ENCODE measurements at places on chromosomes 7 and 10.

GRCh38 chr10:126468876-126469643, 80.8 kb upstream of the ADAM12 start:
- DNase-seq: no peak

DNA sequence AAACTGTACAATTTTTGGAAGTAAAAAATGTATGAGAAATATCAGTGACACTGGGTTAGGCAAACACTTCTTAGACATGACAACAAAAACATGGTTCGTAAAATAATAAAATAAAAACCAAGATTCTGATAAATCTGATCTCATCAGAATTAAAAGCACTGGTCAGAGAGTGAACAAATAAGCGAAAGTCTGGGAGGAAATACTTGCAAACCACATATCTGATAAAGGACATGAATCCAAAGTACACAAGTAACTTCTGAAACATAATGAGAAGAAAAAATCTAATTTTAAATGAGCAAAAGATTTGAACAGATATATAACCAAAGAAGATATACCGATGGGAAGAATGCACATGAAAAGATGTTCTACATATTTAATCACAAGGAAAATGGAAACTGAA, 91.5 kb downstream of the RTKN2 start:
- DNase-seq: no peak

- DNase-seq: peak; percentile 38
Measured at GRCh38 chr7:93890464-93891068, at the start of gene TFPI2. TSS of gene TFPI2 (minus strand) at chr7:93890753. CDS start at chr7:93890678, 75 bp downstream.

- no peak for DNase-seq
Measured at GRCh38 chr10:128874331-128874730, 592.7 kb upstream of the MGMT start.

GRCh38 chr7:108149908-108150307, 19.7 kb upstream of the LAMB4 start:
- no peak for DNase-seq

- DNase-seq: no peak
Measured at GRCh38 chr7:116584721-116585120, 59.9 kb downstream of the CAV1 start.

DNA sequence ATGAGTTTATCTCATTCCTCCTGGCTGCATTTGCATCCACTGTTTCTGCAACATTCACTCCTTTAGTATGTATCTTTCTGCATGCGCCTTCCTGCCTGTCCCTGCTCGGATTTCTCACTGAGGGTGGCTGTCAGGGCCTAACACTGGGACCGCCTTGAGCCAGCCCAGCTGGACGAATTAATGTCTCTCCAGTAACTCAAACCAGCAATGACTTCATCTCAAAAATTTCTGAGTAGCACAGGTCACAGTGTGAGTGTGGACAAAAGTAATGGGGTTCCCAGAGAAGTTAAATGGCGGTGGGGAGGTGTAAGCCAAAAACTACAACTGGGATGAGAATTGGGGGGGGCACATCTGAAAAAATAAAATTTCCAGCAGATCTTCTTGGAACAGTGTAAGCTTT, 444.0 kb upstream of the MGMT start:
- peak; percentile 87 for DNase-seq

GRCh38 chr10:71513936-71514335, 117.2 kb downstream of the CDH23 start:
- DNase-seq: no peak

DNA sequence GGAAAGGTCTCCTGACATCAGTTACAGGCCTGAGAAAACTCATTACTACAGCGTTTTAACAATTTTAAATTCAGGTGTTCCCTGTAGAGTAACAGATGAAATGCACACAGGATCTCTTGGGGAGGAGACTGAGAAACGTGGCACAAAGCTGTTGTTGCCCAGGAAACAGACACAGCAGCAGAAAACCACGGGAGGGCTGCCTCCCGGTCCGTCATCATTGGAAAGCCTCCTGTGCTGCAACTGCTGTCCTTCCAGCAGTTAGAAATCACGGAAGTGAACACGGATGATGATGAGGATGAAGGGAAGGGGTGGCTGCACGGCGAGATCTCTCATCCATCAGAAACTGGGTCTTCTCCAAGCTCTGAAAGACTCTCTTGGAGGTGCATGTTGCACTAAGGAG, 94.6 kb upstream of the RNF32 start:
- no peak for DNase-seq

GRCh38 chr7:114630201-114630990, 215.8 kb downstream of the FOXP2 start:
- DNase-seq: no peak

- DNase-seq: no peak
Measured at GRCh38 chr10:60962946-60963345, 19.0 kb upstream of the RHOBTB1 start.

GRCh38 chr7:37853468-37853867, 5.1 kb downstream of the NME8 start:
- no peak for DNase-seq

GRCh38 chr10:34599026-34599795, 215.9 kb downstream of the PARD3 start:
- DNase-seq: no peak

- DNase-seq: peak; percentile 24
Measured at GRCh38 chr7:153522261-153522660, 529.9 kb upstream of the DPP6 start.

GRCh38 chr7:141181812-141182211, 107.9 kb downstream of the TMEM178B start:
- no peak for DNase-seq

- DNase-seq: no peak
Measured at GRCh38 chr10:113019096-113019495, 69.0 kb downstream of the TCF7L2 start.

DNA sequence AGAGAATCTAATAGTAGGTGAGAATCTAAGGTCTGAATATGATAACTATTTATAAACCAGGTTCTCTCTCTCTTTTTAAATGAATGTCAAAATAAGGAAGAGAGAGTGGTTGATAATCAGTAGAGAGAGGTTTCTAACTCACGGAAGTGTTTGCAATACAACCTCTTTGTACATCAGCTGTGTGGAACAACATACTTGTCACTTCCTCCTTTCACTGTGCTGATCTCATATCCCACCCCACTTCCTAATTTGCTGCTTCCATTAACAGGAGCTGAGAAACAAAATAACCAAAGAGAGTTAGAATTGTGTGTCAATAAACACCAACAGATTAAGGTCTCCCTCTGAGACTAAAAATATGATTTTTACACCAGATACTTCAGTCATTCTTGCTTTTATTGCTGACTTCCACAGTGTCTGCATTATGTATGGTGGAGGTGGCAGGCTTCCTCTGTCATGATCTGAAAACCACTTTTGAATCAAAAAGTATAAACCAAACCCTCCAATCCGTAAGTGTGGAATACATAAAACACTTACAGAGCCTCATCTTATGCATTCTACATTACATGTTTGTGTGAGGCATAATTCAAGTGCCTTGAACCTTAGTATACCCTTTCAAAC, 25.0 kb downstream of the CACUL1 start:
- DNase-seq: no peak

DNA sequence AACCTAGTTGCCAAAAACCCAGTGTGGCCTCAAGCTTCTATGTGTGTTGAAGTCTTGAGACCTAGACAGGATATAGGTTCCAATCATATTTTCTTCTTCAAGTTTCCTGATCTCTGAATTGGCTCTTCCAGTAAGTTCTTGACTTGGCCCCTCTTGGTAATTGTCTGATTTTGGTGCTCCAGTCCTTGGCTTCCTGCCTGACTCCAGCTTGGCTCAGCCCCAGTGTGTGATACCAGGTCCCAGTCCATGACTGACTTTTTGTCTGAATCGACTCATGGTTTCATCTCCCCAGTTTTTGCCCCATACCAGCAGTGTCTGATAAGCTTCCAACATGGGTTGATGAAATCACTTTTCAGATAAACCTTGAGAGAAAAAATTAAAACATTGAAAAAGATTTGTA, 72.3 kb downstream of the FAS start:
- DNase-seq: no peak

DNA sequence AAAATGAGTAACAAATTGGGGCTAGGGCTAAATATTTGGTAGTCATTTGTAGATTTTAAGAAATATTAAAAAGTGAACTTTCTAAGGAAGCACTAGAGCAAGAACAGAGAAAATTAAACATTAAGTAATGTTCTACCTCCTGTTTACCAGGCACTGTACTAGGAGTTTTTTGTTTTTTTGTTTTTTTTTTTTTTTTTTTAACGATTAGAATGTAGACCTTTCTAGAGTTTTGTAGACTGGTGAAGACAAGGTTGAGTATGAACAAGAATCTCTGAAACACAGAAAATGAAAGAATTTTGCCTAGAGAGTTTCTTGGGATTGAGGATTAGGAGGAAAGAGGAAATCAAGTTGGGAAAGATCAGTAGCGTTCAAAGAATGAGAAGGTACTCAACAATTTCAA, 73.6 kb downstream of the SLC37A3 start:
- no peak for DNase-seq

- DNase-seq: no peak
Measured at GRCh38 chr7:3156508-3156907, 112.8 kb upstream of the CARD11 start.

DNA sequence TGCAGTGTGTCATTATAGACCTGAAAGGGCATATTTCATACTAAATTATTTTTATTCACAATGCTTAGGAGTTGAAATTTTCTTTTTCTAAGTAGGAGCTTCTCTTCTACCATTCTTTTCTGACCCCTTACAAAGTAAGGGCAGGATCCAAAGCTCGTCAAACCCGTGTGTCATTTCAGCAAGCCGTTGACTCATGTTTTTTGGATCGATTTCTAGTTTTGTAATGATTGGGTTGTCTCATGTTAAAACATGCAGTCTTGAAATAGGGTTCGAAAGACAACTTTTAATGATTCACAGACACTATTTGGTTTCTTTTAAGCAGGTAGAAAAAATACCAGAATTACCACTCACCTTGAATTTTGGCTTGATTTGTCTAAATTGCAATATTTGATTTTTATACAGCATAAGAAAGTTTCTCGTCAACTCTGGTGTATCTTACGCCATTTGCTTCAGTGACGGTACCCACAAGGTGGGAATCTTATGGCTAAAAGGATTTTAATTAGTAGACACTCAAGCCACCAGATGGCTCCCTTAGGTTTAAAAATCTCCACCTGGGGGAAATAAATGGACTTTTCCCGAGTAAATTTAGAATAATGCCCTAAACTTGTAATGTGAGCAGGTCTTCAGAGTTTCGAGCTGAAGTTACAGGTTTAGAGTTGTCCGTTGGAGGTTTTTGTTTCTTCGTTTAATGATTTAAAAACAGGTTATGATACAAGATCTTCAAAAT, 283.4 kb downstream of the CCDC3 start:
- DNase-seq: no peak

DNA sequence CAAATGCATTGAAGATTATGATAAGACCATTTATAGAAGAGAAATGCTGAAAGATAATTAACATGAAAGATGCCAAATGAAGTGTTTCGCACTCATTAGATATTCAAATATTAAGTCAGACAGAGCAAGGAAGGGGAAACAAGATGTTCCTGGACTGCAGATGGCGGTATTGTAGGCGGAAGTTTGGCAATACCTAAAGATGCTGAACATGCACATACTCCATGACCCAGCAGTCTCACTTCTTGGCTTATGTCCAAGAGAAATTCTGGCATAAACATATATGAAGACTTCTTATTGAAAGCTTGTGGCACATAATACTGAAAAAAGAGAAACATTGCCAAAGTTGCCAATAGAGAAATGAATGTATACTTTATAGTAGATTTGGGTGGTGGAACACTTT, 325.4 kb upstream of the SEMA3C start:
- DNase-seq: no peak

GRCh38 chr10:73581918-73582317, 9.2 kb downstream of the USP54 start:
- DNase-seq: no peak

GRCh38 chr7:127959770-127960169, 71.5 kb downstream of the LRRC4 start:
- DNase-seq: no peak

DNA sequence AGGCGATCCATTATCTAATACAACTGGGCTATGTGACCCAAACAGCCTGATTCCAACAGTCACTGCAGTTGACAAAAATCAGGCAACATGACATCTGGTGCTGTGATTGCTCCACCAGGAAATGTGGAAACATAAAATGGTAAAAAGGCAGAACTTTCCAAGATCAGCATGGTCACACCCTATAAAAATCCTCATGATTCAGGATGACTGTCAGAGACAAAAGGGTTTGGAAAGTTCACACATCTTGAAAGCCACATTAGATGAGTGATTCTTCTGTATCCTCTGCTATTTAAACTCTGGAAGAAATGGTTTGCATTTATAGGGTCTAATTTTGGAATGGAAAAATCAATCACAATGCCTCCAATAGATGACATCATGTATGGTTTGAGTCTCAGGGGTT, 662.6 kb upstream of the IGFBP3 start:
- peak; percentile 54 for DNase-seq

- no peak for DNase-seq
Measured at GRCh38 chr7:33054261-33054964, 8.2 kb downstream of the NT5C3A start.

DNA sequence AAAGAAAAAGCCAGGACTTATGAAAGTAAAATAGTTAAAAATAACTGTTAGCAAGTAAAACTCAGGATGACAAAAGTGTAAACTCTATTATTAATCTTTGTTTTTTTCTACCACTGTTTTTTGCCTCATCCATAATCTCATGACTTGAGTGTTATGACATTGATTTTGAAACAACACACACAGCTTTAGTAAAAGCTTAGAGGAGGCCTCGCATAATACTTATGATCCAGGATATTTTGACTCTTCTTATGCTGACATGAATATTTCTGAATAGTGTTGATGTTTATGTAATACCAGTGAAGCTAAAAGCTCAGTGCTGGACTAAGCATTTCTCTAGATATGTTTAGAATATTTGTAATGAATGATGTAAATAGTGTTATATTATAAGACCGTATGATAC, 10.5 kb downstream of the KAT6B start:
- DNase-seq: no peak

DNA sequence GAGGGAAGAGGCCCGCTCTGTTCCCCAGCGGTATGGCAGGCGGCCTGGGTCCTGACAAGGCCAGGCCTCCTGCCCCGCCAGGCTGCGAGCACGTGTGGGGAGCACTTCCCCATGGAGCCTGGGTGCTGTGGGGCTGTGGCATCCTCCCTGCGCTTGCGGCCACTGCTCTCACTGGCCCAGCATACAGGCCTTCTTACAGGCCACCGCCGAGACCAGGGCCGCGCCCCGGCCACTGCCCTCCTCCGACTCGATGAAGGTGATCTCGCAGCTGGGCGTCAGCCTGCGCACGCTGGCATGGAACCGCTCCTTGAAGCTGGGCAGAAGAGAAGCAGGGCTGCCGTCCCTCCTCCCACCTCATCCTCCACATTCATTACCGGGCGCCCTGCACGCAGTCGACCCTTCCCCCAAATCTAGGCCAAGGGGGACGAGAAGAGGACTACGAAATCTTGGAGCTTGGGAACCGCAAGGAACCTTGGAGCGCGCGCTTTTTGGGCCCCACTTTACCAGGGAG, 3.9 kb upstream of the MYL7 start:
- no peak for DNase-seq

DNA sequence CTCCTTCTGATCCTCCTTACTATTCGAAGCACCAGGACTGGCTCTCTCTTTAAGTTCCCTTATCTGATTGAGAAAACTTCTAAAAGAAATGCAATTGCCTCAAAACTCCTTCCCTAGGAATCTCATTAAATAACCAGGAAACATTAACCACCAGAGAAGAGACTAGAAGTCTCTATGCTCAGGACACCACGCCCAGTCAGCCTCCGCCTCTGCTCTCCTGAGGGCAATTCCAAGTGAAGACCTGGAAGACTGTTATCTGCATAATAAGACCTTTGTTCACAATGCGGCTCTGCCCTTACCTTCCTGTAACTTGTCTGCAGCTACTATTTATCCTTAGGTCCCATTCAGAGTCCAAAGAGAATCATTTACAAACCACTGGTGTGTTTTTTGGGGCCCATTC, 78.8 kb downstream of the ELMO1 start:
- no peak for DNase-seq

GRCh38 chr10:101816376-101816775, 1.9 kb downstream of the OGA start:
- no peak for DNase-seq

Data from muscle of back (tissue), 13 donors.